Ovary (tissue), 10 donors: ENCODE measurements at places on chromosomes 2 and 18. TPM values are rescaled to one million over a fixed set of nuclear protein-coding genes. Genes with fewer than 3 reads are reported as not detected.

The NFU1 gene
- 44.2 TPM for total RNA-seq

The EVX2 gene
- total RNA-seq: not detected

The SPHKAP gene
- total RNA-seq: 0.34 TPM

The SLC11A1 gene
- total RNA-seq: 1.0 TPM

The SERPINB8 gene
- total RNA-seq: 10.7 TPM

The GPR17 gene
- total RNA-seq: not detected

The ST6GAL2 gene
- total RNA-seq: 0.95 TPM

DNA sequence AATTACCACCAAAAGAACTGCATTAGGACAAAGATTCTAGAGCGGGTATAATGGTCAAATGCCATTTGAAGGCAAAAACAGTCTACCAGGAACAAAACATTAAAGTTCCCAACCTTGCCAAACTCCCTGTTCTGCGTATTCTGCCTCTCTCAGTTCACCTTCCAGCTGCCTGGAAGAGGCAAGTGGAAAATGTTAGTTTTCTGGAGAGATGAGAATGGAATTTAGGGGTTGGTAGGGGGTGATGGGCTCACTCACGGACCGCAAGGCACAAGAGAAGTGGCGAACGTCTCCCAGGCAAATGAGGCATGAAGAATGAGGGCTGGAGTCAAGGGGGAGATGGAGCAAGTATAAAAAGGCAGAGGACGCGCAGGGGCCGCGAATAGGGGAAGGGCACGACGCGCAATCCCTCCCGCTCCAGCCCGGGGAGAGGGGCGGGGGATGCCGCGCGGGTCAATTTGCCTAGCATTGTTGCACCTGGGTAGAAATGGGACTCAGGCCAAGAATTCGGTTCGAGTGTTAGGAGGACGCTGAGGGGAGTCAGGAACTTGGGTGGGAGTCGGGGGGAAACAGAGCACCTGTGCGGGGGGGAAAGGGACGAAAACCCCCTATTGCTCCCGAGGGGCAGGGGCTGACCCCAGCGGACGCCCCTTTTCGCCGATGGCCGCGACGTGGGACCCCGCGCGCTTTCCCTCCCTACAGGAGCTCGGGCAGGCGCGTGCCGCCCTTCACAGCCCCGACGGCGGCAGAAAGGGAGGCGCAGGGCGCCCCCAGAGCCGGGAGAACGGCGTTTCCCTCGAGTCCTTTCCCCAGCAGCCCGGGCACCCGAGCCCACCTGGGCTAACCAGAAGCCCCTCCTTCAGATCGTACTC, 573 bp downstream of the PAIP2B start:
- H3K27ac ChIP-seq: peak overlapping the region; percentile 90
- peak; percentile 41 for DNase-seq
- peak overlapping the region; percentile 73 for H3K4me3 ChIP-seq
- H3K36me3 ChIP-seq: no peaks in the 10 kb centered on the region
- peaks cover 1% of the 10 kb centered on the region for H3K4me1 ChIP-seq

GRCh38 chr2:239546541-239546940, 145.7 kb upstream of the HDAC4 start:
- no peak overlapping the region for H3K4me3 ChIP-seq
- H3K4me1 ChIP-seq: no peaks in the 10 kb centered on the region
- DNase-seq: no peak
- no peaks in the 10 kb centered on the region for H3K36me3 ChIP-seq
- H3K27ac ChIP-seq: no peak overlapping the region

DNA sequence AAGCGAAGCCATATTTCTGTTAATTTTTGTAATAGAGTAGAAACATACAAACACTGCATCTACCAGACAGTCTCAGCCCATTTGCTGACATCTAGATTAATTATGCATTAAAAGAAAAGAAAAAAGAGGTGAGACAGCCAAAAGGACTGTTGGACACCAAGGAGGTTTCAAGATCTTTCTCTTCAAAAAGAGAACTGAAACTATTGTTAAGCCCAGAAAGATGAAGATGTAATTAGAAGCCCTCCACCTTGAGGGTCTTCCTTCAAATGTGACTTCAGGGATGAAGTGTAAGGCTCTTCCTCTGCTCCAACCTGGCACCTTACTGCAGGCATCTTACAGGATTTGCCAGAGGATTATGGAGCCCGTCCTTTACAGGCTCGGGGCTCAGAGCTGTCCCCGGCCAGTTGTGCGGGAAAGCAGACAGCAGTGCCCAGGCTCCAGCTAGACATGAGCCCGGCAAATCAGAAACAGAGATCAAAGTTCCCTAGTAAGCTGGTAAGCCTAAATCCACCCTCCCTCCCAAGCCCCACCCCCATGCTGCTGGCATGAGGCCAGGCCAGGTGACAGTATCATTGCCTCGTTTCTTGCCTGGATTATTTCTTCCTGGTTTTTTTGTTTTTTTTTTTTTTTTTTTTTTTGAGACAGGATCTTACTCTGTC, 38.9 kb downstream of the ADI1 start:
- H3K27ac ChIP-seq: no peak overlapping the region
- no peak for DNase-seq
- no peaks in the 10 kb centered on the region for H3K4me1 ChIP-seq
- H3K36me3 ChIP-seq: no peaks in the 10 kb centered on the region
- H3K4me3 ChIP-seq: no peak overlapping the region

- no peak overlapping the region for H3K27ac ChIP-seq
- H3K27me3 ChIP-seq: no peaks in the 10 kb centered on the region
- no peaks in the 10 kb centered on the region for H3K36me3 ChIP-seq
- no peaks in the 10 kb centered on the region for H3K4me1 ChIP-seq
Observed at GRCh38 chr18:9094307-9095226, 7.9 kb upstream of the NDUFV2 start.

DNA sequence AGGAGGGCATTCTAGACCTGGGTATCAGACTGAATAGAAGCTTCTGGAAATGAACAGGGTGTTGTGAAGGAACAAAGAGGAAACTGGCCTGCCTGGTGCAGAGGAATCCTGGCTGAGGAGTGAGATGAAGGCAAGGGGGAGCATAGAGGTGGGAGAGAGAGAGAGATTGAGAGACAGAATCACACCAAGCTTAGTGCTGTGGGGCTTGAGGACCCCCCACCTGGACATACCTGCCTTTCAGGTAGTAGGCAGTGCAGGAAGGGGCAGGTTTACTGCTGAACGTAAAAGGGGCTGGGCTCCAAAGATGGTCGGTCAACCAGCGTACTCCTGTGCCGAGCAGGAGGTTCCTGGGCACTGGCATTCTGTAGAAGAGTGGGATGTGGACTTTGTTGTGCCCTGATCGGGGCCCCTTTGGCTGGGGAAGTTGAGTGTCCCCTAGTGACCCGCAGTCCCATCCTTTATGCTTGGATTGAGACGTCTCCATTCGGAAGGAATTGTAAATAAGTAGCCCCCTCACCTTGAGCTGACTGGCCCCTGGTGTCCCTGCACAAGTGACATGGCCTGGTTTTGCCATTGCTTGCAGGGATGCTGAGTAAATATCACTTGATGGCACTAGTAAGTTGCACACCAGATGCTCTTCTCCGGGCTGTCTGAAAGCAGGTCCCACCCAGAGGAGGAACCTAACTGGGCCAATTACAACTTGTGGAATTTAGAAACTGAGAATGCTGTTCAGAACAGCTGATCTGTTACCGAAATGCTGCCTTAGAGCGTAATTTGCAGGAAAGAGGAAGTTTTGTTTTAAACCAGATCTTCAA, 1.4 kb downstream of the UBE2F start:
- H3K36me3 ChIP-seq: no peaks in the 10 kb centered on the region
- no peak overlapping the region for H3K27ac ChIP-seq
- no peaks in the 10 kb centered on the region for H3K27me3 ChIP-seq
- H3K4me1 ChIP-seq: peaks cover 9% of the 10 kb centered on the region

- no peaks in the 10 kb centered on the region for H3K36me3 ChIP-seq
- no peak for DNase-seq
Observed at GRCh38 chr2:32455816-32456215, 99.0 kb downstream of the BIRC6 start.

- no peak for DNase-seq
- H3K36me3 ChIP-seq: no peaks in the 10 kb centered on the region
- no peaks in the 10 kb centered on the region for H3K27me3 ChIP-seq
- peaks cover 5% of the 10 kb centered on the region for H3K4me1 ChIP-seq
Observed at GRCh38 chr2:176151442-176152287, at the start of gene HOXD4. TSS of gene HOXD4 (plus strand) at chr2:176151550. CDS start at chr2:176151634, 84 bp downstream.

GRCh38 chr18:8153887-8154583, 455.2 kb upstream of the RAB12 start:
- no peak overlapping the region for H3K4me3 ChIP-seq
- DNase-seq: no peak
- no peaks in the 10 kb centered on the region for H3K27me3 ChIP-seq
- H3K36me3 ChIP-seq: no peaks in the 10 kb centered on the region

DNA sequence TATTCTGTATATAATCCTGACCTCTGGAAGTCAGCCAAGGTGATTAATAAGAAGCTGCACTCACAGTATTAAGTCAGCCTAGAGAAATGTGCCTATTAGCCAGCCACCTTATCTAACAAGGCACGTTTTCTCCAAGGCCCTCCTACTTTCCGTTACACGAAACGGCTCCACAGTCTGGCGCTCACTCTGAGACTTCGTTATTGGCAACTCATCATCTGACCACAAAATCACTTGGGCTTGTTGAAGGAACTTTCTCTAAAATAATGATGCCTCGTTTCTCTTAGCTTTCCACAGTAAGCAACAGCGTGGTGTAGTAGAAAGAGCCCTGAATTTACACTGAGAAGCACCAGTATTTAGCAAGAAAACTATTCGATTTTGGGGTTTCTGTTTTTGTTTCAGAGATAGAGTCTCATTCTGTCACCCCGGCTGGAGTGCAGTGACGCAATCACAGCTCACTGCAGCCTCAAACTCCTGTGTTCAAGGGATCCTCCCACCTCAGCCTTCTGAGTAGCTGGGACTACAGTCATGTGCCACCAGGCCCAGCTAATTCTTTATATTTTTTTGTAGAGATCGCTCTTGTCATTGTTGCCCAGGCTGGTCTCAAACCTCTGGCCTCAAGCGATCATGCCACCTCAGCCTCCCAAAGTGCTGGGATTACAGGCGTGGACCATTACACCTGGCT, 53.6 kb upstream of the SLC14A1 start:
- no peak overlapping the region for H3K27ac ChIP-seq
- no peaks in the 10 kb centered on the region for H3K27me3 ChIP-seq
- no peaks in the 10 kb centered on the region for H3K36me3 ChIP-seq
- H3K4me3 ChIP-seq: no peak overlapping the region
- no peak for DNase-seq

GRCh38 chr2:189178726-189179569, 613 bp downstream of the COL5A2 start:
- peak overlapping the region; percentile 56 for H3K4me3 ChIP-seq
- H3K36me3 ChIP-seq: no peaks in the 10 kb centered on the region
- H3K27me3 ChIP-seq: no peaks in the 10 kb centered on the region
- H3K27ac ChIP-seq: peak overlapping the region; percentile 9

DNA sequence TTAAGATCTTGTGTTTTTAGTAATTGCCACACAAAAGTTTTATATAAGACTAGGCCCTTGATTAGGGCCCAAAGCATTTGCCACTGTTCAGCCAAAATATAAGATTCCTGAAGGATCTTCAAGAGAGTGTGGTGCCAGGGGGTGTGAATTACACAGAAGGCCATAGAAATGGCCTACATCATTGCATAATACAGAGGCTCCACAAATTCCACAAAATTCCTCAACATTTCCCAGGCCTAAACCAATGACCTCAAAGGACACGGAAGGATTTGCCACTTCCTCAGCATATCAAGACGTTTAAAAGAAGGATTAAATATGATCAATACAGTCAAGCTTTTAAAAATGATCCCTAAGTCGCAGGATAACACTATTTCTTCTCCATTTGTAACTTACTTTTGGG, 24.1 kb downstream of the COL6A3 start:
- no peak overlapping the region for H3K4me3 ChIP-seq
- no peaks in the 10 kb centered on the region for H3K36me3 ChIP-seq
- H3K27me3 ChIP-seq: no peaks in the 10 kb centered on the region
- no peak for DNase-seq
- H3K4me1 ChIP-seq: peaks cover under 1% of the 10 kb centered on the region

DNA sequence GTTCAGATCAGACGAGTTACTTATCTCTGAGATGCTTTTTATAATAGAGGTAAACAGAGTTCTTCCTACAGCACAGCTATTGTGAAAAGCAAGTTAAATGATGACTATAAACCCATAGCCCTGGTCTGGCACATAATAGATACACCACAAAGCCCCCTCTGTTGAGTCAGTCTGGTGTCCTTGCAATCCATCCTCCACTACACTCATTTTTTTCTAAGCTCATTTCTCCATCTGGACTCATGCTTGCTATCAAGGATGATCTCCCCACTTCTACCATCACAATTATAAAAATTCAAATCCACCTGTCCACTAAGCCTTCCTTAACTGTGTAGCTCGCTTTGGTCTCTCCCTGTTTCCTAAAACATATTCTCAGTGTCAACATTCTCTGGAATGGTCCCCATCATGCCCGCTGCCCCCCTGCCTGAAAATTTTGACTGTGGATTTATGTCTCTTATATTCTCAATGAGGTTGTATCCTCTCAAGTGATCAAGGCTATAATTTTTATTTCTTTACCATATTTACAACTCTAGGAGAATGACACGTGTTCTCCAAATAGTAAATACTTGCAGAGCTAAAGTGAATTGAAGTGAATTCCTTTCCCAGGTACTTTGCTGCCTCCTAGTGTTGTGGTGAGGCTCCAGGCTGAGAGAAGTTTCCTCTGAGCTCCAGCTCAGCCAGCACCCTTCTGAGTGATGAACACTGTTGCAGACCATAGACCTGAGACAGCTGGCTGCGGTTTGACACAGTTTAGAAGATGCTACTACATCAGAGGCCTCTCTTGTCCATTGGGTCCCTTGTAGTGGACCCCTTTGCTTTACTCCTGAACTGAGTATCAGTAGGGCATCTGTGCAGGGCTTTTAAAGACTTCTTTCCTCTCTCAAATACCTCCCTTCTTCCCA, 108.7 kb downstream of the DPP10 start:
- no peaks in the 10 kb centered on the region for H3K27me3 ChIP-seq
- DNase-seq: peak; percentile 15
- no peaks in the 10 kb centered on the region for H3K4me1 ChIP-seq

DNA sequence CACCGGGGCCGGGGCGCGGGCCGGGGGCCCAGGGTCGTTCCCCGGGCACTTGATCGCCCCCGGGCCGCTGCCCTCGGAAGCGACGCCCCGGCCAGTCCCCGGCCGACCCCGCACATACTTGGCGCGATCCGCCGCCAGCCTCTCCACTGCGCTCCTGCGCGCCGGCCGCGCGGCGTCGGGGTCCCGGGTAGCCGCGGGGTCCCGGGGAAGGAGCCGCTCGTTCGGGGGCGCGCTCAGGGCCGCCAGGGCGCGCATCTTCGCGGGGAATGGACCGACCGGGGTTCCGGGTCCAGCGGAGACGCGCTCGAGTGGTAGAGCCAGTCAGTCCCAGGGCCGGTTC, 204 bp downstream of the FAM110C start:
- peaks cover 4% of the 10 kb centered on the region for H3K4me1 ChIP-seq
- no peak for DNase-seq
- no peaks in the 10 kb centered on the region for H3K27me3 ChIP-seq
- peak overlapping the region; percentile 50 for H3K4me3 ChIP-seq

DNA sequence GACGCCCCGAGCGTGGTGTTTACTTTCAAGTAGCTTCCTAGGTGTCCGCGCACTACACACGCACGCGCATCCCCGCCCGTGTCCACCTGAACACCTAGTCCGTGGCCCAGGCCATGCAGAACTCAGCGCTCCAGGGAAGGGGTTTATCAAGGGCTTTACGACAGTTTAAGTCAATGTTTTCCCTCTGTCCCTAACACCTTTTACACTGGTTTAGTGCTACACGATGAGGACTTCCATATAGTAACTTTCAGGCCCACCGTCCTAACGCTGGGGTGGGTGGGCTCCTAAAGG, 1.4 kb upstream of the BCL2 start:
- no peaks in the 10 kb centered on the region for H3K27me3 ChIP-seq
- H3K27ac ChIP-seq: peak overlapping the region; percentile 86
- H3K4me3 ChIP-seq: peak overlapping the region; percentile 73
- H3K4me1 ChIP-seq: peaks cover 3% of the 10 kb centered on the region
- no peak for DNase-seq
